T-helper 2 cell treated with Interferon-gamma antibody and Interleukin-4, amounts not matched to agents 5 μg/mL and 100 μg/mL, for 36 hours (primary cell): ENCODE measurements at places on chromosomes 2 and 18.

DNA sequence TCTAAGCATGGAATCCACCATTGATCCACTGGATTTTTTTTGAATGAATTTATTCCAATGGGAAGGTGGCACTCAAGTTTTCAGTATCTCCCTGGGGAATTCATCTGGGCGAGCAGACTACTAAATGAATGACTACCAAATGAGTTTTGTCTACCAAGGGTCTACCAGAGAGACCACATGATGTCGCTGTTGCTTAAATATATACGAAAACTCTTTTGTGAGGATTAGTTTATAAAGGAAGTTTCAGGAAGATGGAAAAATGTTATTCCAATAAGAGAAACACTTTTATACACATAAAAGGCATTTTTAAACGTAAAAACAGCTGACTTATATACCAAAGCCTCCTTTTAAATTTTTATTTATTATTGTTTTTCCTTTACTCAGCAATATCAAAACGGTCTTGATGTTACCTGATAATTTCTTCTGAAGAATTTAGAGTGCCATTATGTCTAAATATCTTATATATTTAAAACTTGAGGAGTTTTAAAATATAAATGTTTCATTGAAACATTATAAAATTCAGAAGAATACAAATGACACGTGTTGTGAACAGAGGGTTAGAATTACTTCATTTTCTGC is 139.7 kb downstream of the HRH4 start:
- H3K4me1 ChIP-seq = no peaks in the 10 kb centered on the region
- H3K4me3 ChIP-seq = no peak overlapping the region
- H3K27ac ChIP-seq = no peak overlapping the region
- no peaks in the 10 kb centered on the region for H3K36me3 ChIP-seq
- H3K27me3 ChIP-seq = peaks cover 13% of the 10 kb centered on the region

DNA sequence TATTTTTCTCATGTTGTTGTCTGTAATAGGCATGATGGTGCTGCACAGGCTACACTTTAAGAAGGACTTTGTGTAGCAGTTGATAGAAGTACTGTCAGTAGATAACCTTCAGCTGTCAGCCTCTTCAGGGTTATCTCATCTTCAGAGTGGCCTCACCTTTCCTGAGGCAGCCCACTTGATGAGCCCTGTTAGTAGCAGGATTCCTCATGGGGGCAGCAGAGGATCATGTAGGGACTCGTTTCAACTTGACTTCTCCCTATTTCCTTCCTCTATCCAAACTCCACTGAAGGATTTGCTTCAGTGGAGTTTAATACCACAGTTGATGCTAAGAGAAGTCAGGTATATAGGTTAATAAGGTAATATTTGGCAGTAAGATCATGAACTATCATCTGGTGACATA is 530.3 kb upstream of the FSIP2 start:
- H3K27me3 ChIP-seq = no peaks in the 10 kb centered on the region
- no peak for DNase-seq
- H3K36me3 ChIP-seq = no peaks in the 10 kb centered on the region
- no peaks in the 10 kb centered on the region for H3K4me1 ChIP-seq
- no peak overlapping the region for H3K4me3 ChIP-seq
- H3K27ac ChIP-seq = no peak overlapping the region

- H3K36me3 ChIP-seq = no peaks in the 10 kb centered on the region
- no peak for DNase-seq
- H3K27ac ChIP-seq = no peak overlapping the region
- H3K27me3 ChIP-seq = peaks cover 12% of the 10 kb centered on the region
- H3K4me3 ChIP-seq = no peak overlapping the region
- peaks cover 10% of the 10 kb centered on the region for H3K4me1 ChIP-seq
Observed at GRCh38 chr2:217085543-217085942, 225.7 kb upstream of the TNP1 start.

- peaks cover 4% of the 10 kb centered on the region for H3K4me1 ChIP-seq
- no peak overlapping the region for H3K4me3 ChIP-seq
- no peak overlapping the region for H3K27ac ChIP-seq
- no peak for DNase-seq
Observed at GRCh38 chr2:30577151-30577550, 130.1 kb downstream of the LCLAT1 start.

DNA sequence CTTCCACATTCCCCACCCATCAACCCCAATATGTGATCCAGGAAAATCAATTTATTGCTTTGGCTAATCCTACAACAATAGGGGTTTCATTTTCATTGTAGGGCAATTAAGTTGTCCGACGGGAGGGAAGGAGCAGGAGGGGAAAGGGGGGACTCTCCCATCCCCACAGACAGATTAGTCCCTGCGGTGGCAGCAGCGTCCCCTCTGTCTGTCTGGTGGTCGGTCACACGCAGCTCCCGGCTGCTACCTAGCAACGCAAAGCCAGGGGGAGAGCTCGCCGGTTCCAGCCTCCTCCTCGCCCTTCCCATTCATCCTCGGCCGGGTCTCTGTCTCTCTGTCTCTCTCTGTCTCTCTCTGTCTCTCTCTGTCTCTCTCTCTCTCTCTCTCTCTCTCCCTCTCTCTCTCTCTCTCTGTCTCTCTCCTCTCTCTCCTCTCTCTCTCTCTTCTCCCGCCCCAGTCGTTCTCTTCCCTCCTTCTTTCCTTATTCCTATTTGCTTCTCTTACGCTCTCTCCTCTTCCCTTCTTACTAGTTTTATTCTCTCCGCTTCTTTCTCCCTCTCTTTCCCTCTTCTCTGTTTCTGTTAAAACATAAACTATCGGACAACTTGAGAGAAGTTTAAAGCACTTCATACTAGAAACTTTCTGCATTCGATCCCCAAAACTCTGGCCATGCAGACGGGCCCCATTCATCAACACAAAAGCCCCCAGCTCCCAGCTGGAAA is 1.2 kb downstream of the LRP2 start:
- no peak for DNase-seq
- peaks cover 35% of the 10 kb centered on the region for H3K4me1 ChIP-seq
- peak overlapping the region; percentile 35 for H3K4me3 ChIP-seq
- H3K27ac ChIP-seq = no peak overlapping the region

DNA sequence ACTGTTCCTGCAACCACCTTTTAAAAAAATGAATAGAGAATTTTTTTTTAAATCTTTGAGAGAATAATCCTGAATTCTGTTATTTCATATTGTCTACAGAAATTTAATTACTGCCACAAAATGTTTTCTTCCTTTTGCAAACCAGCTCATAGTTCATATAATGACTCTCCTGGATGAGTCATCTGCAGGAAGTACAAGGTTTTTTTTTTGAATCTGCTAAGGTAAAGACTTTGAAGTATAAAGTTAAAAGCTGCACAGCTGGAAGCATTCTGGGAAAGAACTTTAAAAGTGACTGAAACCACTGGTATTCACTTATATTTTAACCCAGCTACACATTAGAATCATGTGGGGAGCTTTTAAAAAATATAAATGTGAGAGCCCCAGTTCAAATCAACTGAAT is 25.4 kb downstream of the SESTD1 start:
- peaks cover 29% of the 10 kb centered on the region for H3K4me1 ChIP-seq
- peak overlapping the region; percentile 2 for H3K4me3 ChIP-seq
- no peaks in the 10 kb centered on the region for H3K36me3 ChIP-seq
- peak overlapping the region; percentile 38 for H3K27ac ChIP-seq

DNA sequence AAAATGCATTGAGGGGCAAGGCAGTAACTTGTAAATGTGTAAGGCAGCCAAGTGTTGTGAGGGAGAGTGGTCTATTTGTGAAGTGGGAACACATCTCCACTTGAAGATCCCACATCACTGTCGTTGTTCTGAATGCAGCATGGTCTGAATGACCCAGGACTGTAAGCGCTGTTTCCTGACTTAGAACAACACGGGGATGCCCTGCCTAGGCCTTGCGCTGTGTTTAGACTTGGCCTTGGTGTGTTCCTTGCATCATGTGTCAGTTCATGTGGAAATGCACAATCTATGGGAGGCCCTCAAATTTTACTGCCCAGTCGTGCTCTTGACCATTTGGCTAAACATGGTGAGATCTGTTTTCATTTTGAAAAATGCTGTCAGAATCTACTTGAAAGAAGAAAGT is 205.1 kb downstream of the SOX11 start:
- H3K27ac ChIP-seq = no peak overlapping the region
- H3K27me3 ChIP-seq = no peaks in the 10 kb centered on the region
- no peak overlapping the region for H3K4me3 ChIP-seq
- no peak for DNase-seq
- H3K4me1 ChIP-seq = no peaks in the 10 kb centered on the region
- no peaks in the 10 kb centered on the region for H3K36me3 ChIP-seq

DNA sequence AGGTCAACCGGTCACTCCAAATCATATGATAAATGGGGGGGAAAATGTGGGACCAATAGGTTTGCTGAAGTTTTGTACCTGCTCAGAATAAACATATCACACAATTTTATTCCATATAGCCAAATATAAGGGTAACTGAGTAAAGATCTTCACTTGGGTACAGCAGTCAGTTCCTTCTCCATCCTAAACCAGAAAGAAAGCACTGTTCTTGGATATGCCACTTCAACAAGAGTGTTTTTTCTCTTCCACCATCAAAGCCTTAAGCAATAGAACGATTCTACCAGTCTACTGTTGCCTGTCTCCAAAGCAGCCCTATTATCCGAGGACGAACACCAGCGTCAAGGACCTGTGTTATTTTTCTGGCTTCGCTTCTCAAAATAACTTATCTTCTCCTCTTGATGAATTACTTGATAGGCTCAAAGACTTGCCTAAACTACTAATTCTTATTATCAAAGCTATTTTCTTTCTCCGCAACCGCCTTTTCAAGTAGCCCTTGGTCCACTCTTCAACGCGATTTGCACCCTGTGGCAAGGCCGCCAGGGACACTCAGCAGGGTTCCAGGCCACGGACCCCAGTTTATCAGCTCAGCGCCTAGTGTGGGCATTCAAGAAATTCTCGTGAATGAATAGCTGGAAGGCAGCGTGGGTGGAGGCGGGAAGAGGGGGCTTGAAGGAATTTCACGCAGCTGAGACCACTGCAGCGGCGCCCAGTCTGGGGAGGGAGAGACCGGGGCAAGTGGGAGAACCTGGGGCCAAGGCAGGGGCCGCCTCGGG is 646 bp downstream of the ALS2 start:
- peak overlapping the region; percentile 99 for H3K4me3 ChIP-seq
- H3K27me3 ChIP-seq = peaks cover 10% of the 10 kb centered on the region
- H3K36me3 ChIP-seq = no peaks in the 10 kb centered on the region

- no peak overlapping the region for H3K4me3 ChIP-seq
- H3K27ac ChIP-seq = no peak overlapping the region
- peaks cover 2% of the 10 kb centered on the region for H3K27me3 ChIP-seq
- peaks cover 6% of the 10 kb centered on the region for H3K4me1 ChIP-seq
- no peaks in the 10 kb centered on the region for H3K36me3 ChIP-seq
- DNase-seq = no peak
Observed at GRCh38 chr2:203625701-203626100, 80.7 kb upstream of the CD28 start.

- H3K4me3 ChIP-seq = no peak overlapping the region
- no peak for DNase-seq
- H3K4me1 ChIP-seq = peaks cover 28% of the 10 kb centered on the region
- no peaks in the 10 kb centered on the region for H3K27me3 ChIP-seq
- H3K36me3 ChIP-seq = peaks cover 4% of the 10 kb centered on the region
Observed at GRCh38 chr2:46147626-46148368, 149.4 kb upstream of the EPAS1 start.

GRCh38 chr2:144572977-144573376 is 53.1 kb upstream of the ZEB2 start:
- peaks cover 10% of the 10 kb centered on the region for H3K27me3 ChIP-seq
- no peak for DNase-seq

- H3K27me3 ChIP-seq = no peaks in the 10 kb centered on the region
- no peaks in the 10 kb centered on the region for H3K36me3 ChIP-seq
- peak overlapping the region; percentile 30 for H3K4me3 ChIP-seq
- peaks cover 29% of the 10 kb centered on the region for H3K4me1 ChIP-seq
- no peak for DNase-seq
Observed at GRCh38 chr18:3660739-3661515, 211.0 kb downstream of the TGIF1 start.

GRCh38 chr2:61538920-61539520 is 864 bp upstream of the XPO1 start:
- peaks cover 14% of the 10 kb centered on the region for H3K36me3 ChIP-seq
- peak overlapping the region; percentile 100 for H3K27ac ChIP-seq
- DNase-seq = peak; percentile 47
- peaks cover 9% of the 10 kb centered on the region for H3K27me3 ChIP-seq
- peaks cover 23% of the 10 kb centered on the region for H3K4me1 ChIP-seq

GRCh38 chr18:8763611-8764010 is 58.3 kb downstream of the MTCL1 start:
- no peaks in the 10 kb centered on the region for H3K36me3 ChIP-seq
- H3K4me3 ChIP-seq = no peak overlapping the region
- H3K27ac ChIP-seq = no peak overlapping the region
- H3K27me3 ChIP-seq = peaks cover 3% of the 10 kb centered on the region
- no peaks in the 10 kb centered on the region for H3K4me1 ChIP-seq

DNA sequence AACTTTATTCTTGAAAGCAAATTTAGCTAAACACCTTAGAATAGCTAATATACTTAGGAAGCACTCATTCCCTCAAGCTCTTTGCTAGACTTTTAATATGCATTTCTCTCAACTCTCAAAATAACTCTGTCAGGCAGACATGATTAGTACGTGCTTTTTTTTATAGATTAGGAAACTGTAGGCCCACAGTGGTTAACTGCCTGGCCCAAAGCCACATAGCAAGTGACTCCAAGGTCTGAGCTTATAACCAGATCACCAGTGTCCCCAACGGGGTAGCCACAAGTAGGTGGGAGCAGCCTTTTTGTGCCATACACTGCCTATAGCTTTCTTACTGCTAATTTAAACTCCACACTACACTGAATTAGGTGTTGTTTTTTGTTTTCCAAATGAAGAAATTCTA is 576.8 kb downstream of the METTL4 start:
- H3K4me1 ChIP-seq = no peaks in the 10 kb centered on the region
- no peak overlapping the region for H3K4me3 ChIP-seq
- no peak for DNase-seq
- H3K27me3 ChIP-seq = no peaks in the 10 kb centered on the region

DNA sequence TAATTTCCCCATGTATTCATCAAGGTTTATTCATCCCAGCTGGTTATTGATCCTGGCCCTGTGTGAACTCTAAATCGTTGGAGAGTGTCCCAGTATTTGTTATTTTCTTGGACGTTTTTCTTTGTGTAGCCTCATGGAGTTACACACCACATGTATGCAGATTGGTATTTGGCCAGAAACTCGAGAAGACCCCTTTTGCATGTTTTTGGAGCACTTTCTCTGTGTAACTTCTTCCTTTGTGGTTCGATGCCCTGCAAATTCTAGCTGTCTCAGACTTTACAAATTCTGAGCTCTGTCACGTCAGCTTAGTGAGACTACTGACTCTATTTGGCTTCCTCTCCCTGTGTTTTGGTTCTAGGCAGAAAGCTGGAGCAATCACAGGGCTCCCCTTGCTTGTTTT is 198.7 kb downstream of the MCFD2 start:
- H3K27me3 ChIP-seq = peaks cover 2% of the 10 kb centered on the region
- H3K27ac ChIP-seq = no peak overlapping the region
- peaks cover 13% of the 10 kb centered on the region for H3K4me1 ChIP-seq
- peaks cover 12% of the 10 kb centered on the region for H3K36me3 ChIP-seq

DNA sequence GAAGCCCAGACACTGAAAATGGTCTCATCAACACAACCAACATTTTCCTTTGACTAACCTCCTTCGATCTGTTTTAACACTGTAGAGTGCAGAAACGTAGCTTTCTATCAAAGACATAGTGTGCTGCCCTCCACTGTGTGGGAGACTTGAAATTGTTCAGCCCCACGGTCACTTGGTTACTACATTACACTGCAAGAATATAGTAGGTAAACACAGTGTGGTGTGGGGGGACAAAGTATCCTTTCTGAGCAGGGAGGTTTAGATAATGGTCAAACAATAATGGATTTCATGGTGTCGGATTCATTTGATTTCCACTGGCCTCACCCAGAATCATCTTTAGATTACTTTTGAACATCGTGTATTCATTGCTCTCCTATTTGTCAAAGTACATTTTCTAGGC is 181.0 kb downstream of the ERBB4 start:
- no peak for DNase-seq
- no peaks in the 10 kb centered on the region for H3K36me3 ChIP-seq
- no peaks in the 10 kb centered on the region for H3K27me3 ChIP-seq
- H3K4me1 ChIP-seq = no peaks in the 10 kb centered on the region
- no peak overlapping the region for H3K27ac ChIP-seq
- no peak overlapping the region for H3K4me3 ChIP-seq
